ENCODE measurements at places on chromosomes 2 and 18.

GRCh38 chr2:118668431-118669424, 178.7 kb downstream of the EN1 start:
- no peak for DNase-seq

GRCh38 chr2:37523814-37524362, 147.6 kb downstream of the CDC42EP3 start:
- DNase-seq = no peak

DNA sequence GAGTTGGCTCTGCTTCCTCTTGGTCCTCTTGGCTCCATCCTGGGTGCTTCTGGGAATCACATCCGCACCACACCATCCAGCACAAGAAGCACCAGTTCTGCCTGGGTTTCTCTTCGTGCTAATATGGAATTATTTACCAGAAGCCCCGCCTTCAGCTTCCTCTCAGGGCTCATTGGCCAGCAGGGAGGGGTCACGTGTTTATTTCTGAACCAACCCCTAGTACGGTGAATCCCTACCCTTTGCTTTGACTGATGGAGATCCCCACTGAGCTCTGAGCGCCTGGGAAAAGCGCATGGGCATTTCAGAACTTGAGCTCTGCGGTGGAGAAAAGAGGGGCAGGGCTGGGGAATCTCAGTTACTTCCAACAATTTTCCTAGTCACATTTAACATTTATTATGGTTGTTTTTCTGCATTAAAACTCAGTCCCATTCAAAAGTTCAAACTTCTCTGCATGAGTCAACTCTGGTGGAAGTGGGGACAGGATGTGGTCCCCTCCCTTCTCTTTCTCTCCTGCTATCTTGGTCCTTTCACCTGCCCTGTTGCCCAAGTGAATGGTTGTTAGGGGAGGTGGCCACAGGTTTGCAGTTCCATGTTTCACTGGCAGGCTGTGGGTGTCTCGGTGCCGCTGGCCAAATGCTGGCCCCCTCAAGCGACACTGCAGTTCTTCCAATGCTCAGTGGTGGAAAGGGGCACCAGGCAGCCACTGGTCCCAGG, 76.4 kb upstream of the TTC39C start:
- no peak for DNase-seq

GRCh38 chr2:156333951-156334495, 1.5 kb upstream of the NR4A2 start:
- DNase-seq = no peak

Measured in epithelial cell of prostate (primary cell).